ENCODE measurements at places on chromosomes 1 and 21. TPM values are rescaled to one million over a fixed set of nuclear protein-coding genes. Genes with fewer than 3 reads are reported as not detected.

AVPR1B gene
- not detected for total RNA-seq

C8A gene
- not detected for total RNA-seq

DNA sequence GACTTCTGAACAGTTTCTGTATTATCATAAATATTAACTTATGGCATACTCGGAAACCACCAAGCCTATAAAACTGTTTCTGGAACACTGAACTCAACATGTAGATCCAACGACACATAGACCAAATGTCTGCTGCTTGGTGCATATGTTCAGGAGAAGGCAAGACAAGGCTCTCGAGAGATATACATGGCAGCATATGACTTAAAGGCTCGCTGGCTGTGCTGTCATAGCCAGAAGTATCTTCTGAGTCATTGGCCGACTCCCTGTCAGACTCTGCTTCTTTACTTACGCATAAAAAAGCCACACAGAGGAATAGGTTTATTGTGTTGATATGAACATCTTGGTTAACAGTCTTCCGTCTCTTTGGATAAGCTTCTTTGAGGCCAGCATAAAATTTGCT, 60.6 kb downstream of the LYST start:
- H3K27ac ChIP-seq, result no peak overlapping the region
- no peaks in the 10 kb centered on the region for H3K36me3 ChIP-seq
- H3K4me3 ChIP-seq, result no peak overlapping the region
- no peaks in the 10 kb centered on the region for H3K27me3 ChIP-seq
- DNase-seq, result no peak

GRCh38 chr1:93581917-93582850, 99.5 kb downstream of the BCAR3 start:
- H3K27me3 ChIP-seq, result no peaks in the 10 kb centered on the region
- peaks cover 5% of the 10 kb centered on the region for H3K36me3 ChIP-seq
- DNase-seq, result no peak
- H3K4me3 ChIP-seq, result no peak overlapping the region

DNA sequence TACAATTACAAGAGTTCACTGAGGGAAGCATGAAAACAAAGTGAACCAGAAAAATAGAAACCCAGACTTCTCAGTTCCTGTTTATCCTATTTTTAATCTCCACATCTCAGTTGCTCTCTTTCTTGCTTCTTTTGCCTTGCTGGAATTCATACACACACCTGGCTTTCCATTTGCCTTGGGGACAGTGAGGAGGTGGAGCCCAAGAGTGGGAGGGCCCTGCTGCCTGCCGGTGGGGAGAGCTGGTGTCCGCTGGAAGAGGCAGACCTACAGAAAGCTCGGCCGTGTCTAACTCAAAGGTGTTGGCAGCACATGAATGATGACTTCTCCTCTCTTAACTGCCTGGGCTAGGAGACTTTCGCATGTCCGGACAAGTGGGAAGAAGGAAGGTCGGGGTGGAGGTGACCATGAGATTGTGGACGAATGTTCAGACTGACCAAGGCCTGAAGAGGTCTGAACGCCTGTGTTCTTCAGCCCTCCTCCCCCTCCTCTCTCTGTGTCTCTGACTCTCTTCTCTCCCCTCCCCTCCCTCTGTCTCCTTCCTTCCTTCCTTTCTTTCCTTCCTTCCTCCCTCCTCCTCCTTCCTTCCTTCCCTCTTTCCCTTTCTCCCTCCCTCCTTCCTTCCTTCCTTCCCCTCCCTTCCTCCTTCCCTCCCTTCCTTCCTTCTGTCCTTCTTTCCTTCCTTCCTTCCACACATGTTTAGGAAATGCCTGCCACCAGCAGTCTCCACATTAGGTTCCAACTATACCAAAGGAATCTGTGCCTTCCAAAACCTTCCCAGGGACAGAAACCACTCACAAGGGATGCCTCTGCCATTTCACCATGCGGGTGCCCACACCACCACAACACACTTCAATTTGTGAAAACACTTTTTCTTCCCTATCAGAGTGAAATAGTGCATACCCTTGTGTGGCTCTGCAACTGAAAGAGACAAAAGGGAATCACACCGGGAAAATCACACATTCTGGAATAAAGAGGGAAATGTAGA, 157.3 kb upstream of the RUNX1 start:
- no peaks in the 10 kb centered on the region for H3K27me3 ChIP-seq
- H3K27ac ChIP-seq, result no peak overlapping the region
- DNase-seq, result peak; percentile 55
- no peaks in the 10 kb centered on the region for H3K36me3 ChIP-seq

GRCh38 chr1:180560200-180560867, 1.6 kb downstream of the OVAAL start:
- no peak for DNase-seq
- H3K4me1 ChIP-seq, result no peaks in the 10 kb centered on the region
- H3K27ac ChIP-seq, result no peak overlapping the region
- H3K4me3 ChIP-seq, result no peak overlapping the region

DNA sequence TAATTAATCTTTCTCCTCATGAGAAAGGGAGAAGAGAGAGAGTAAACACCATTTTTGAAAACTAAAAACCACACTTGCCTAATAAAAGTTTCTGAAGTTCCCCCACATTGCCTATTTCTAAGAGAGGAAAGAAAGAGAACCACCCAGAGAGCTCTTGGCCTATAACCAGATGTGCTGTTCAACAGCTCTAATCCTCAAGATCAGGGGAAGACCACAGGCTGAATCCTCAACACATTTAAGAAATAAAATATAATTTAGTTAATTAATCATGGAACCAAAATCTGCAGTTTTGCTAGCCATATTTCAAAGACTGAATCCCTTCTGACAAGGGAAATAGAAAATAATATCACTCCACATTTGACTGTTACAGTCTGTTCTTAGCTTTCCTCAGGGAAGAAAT, 11.9 kb downstream of the PRRX1 start:
- H3K4me3 ChIP-seq, result no peak overlapping the region
- no peak overlapping the region for H3K27ac ChIP-seq
- no peaks in the 10 kb centered on the region for H3K36me3 ChIP-seq
- peaks cover 4% of the 10 kb centered on the region for H3K27me3 ChIP-seq
- DNase-seq, result no peak
- no peaks in the 10 kb centered on the region for H3K4me1 ChIP-seq

DNA sequence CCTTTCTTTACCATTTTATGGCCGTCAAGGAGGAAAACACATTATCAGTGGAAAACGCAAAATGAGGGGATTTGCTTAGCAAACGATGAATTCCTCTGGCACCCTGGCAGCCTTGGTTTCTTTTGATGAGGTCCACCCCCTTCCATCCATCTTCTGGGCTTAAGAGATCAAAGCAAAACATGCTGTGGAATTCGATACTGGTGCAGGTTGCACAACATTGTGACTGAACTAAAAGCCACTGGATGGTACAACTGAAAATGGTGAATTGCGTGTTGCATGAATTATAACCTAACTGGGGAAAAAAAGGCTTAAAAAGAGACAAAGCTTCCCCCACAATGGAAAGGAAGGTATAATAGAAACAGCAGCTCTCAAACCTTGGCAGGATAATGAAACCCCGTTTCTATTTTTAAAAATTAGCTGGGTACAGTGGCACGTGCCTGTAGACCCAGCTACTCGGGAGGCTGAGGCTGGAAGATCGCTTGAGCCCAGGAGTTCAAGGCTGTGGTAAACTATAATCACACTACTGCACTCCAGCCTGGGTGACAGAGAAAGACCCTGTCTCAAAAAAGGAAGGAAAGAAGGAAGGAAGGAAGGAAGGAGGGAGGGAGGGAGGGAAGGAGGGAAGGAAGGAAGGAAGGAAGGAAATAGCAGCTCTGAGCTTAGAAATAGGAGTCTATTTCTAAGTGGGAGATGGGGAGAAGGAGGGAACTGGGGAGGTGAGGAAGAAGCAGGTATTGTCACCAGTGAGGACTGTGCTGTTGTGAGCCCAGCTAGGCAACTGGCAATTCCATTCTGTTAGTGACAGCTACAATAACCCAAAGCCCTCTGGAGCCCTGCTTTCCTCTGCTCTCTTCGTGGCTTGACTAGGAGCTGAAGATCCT, 29.0 kb upstream of the LGALS8 start:
- no peaks in the 10 kb centered on the region for H3K36me3 ChIP-seq
- H3K4me1 ChIP-seq, result peaks cover 2% of the 10 kb centered on the region
- H3K4me3 ChIP-seq, result no peak overlapping the region
- no peaks in the 10 kb centered on the region for H3K27me3 ChIP-seq
- no peak for DNase-seq

DNA sequence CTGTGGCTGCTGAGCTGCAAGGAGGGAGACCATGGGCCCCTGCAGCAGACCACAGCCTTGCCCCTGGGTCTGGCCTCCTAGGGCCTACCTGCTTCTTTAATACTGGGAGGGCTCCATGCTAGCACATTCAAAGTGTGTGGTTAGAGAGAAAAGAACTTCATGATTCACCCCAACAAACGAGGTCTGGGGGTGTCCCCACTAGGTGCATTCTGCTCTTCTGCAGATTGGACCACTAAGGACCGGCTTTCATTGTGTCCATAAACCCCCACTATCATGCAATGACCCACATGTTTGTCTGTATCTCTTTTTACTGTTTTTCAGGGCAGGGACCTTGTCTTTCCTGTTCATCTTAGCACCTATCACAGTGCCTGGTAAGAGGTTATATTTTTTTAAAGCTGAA, 185.4 kb downstream of the OMA1 start:
- H3K27me3 ChIP-seq, result no peaks in the 10 kb centered on the region
- H3K4me3 ChIP-seq, result no peak overlapping the region
- no peaks in the 10 kb centered on the region for H3K4me1 ChIP-seq
- no peak overlapping the region for H3K27ac ChIP-seq
- no peak for DNase-seq
- H3K36me3 ChIP-seq, result no peaks in the 10 kb centered on the region

- H3K4me1 ChIP-seq, result no peaks in the 10 kb centered on the region
- no peak overlapping the region for H3K27ac ChIP-seq
- H3K27me3 ChIP-seq, result no peaks in the 10 kb centered on the region
- no peaks in the 10 kb centered on the region for H3K36me3 ChIP-seq
- H3K4me3 ChIP-seq, result no peak overlapping the region
- no peak for DNase-seq
These were observed 98.2 kb downstream of the RGL1 start for GRCh38 chr1:183903101-183903500.

Measured in H9 (cell line).